ENCODE measurements at places on chromosomes 11 and 22.

GRCh38 chr11:69962152-69962551 lies 116.0 kb upstream of the ANO1 start:
- no peak for DNase-seq

GRCh38 chr11:119780222-119780953 lies 51.4 kb upstream of the NECTIN1 start:
- no peak for DNase-seq

DNA sequence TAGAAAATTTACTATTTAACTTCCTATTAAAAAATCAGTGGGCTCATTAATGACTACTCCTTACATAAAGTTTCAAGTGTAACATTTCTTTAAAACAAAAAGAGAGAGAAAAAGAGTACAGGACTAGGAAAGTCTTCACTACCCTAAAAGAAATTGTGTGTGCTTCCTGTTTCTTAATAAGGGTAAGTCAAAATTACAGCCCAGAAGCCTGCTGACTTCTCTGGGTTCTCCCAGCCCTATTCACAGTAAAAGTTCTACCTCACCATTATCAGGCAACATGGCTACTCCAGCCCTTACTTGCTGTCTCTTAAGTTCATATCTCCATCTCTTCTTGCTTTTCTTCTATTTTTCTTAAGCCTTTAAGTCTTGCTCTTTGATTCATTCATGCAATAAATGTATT lies 20.3 kb upstream of the ZC3H12C start:
- DNase-seq: no peak

DNA sequence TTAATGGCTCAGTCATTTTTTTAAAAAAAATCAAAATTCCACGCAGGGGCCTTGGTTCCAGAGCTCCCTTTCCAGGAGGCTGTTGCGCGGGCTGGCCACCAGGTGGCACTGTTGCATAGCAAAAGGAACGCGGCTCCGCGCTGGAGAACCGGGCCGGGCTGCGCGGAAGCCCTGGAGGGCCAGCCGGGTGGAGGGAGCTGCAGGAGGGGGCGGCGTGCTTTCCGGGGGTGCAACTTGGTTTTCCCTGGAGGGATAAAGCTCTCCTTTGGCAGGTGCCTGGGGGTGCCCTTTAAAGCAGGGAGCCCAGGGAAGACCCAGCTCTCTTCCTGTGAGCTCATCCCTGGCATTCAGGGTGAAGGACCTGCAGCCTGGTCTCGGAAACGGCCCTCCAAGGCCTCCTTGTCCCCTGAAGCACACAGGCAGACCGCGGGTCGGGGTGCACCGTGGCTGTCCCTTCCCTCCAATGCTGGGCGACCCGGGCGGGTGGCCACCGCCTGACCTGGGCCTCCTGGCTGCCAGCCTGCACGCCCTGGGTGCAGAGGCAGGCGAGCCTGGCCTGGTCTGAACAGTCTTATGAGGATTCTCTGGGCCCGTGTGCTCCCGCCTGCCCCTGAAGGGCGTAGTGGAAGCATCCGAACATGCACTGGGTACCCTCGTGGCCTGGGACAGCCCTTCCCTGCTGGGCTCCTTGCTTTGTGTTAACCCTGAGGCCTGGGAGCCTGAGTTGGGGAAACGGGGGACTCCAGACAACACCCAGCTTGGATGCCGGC lies 23.4 kb downstream of the KRTAP5-5 start:
- DNase-seq: peak; percentile 51

DNA sequence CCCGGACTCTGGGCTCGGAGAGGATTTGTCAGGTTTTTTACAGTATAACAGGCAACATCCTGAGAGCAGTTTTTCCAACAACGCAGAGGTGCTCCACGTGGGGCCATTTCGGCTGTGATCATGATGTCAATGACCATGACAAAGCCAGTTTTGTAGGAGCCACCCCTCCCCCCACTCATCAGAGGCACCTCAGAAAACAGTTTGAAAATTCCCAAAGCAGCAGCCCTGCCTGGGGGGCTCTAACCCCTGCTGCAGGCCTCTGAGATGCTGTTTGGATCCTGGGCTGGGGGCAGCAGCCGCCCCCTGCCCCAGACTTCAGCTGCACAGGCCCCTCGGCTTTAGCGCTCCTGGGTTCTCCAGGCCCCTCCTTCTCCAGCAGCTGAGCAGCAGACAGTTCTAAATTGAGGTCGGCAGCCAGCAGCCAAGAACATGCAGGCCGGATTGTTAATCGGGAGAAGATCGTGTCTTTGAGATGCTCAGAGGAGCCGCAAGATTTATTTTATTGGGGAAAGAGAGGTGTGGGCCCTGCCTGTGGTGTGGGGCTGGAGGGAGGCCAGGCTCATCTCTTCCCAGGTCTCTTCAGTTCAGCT lies 19.4 kb downstream of the NFAM1 start:
- no peak for DNase-seq

DNA sequence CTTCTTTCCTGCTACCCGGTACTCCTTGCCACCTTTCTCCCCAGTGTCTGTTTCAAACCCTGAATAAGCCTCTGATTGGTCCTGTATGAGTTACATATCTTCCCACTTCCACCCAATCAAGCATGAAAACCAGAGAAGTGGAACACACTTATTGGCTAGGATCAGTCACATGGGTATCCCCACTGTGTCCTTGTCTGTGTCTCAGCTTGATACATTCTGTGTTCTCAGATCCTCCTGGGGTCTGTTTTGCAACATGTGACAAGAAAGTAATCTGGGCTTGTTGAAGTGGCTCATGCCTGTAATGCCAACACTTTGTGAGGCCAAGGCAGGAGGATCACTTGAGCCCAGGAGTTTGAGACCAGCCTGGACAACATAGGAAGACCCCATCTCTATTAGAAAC lies 23.9 kb downstream of the MCHR1 start:
- no peak for DNase-seq

All from stimulated activated naive B cell treated with anti-CD40 and anti-IgM and Interleukin-4, amounts not matched to agents 10 μg/mL and 1 μg/mL and 100 μg/mL, for 72 hours (primary cell).